Activated B cell treated with CpG ODN at 0.5 μM for 24 hours (primary cell): ENCODE measurements at places on chromosomes 16 and 17. TPM values are rescaled to one million over a fixed set of nuclear protein-coding genes. Genes with fewer than 3 reads are reported as not detected.

MTMR4 gene
- 109 and 112 TPM in 2 replicates for total RNA-seq

CA10 gene
- not detected in 2 replicates for total RNA-seq

UNK gene
- total RNA-seq, result 52.3 and 61.2 TPM in 2 replicates

SLC16A5 gene
- total RNA-seq, result 4.9 and 5.7 TPM in 2 replicates

CEP295NL gene
- total RNA-seq, result 0.46 and 0.55 TPM in 2 replicates

OR3A3 gene
- not detected in 2 replicates for total RNA-seq

PRSS8 gene
- total RNA-seq, result not detected in 2 replicates

HAP1 gene
- 0.10 and 0.11 TPM in 2 replicates for total RNA-seq

KRTAP2-3 gene
- total RNA-seq, result not detected in 2 replicates

EEF2KMT gene
- 14.9 and 15.3 TPM in 2 replicates for total RNA-seq

AIPL1 gene
- total RNA-seq, result not detected in 2 replicates

ASGR1 gene
- not detected in 2 replicates for total RNA-seq

KRT39 gene
- total RNA-seq, result not detected in 2 replicates

GPRC5C gene
- total RNA-seq, result 14.0 and 17.0 TPM in 2 replicates

KRT32 gene
- not detected in 2 replicates for total RNA-seq

CTF1 gene
- 0.56 and 0.62 TPM in 2 replicates for total RNA-seq

GSPT1 gene
- total RNA-seq, result 99.9 and 101 TPM in 2 replicates

HES7 gene
- 0.12 and 0.49 TPM in 2 replicates for total RNA-seq

HSPB9 gene
- not detected in 2 replicates for total RNA-seq

FGF11 gene
- 1.3 and 2.8 TPM in 2 replicates for total RNA-seq

DLX4 gene
- 0.42 TPM in 2 replicates for total RNA-seq

CRYBA1 gene
- not detected in 2 replicates for total RNA-seq

NEUROD2 gene
- 0.02 TPM in 1 of 2 replicates, not detected in the other for total RNA-seq

TSNAXIP1 gene
- total RNA-seq, result 1.2 and 1.9 TPM in 2 replicates

FNDC8 gene
- not detected in 2 replicates for total RNA-seq

CHRNE gene
- 0.38 and 0.66 TPM in 2 replicates for total RNA-seq

TMEM238L gene
- not detected in 2 replicates for total RNA-seq

IL17C gene
- 0.34 and 0.69 TPM in 2 replicates for total RNA-seq

SMCR8 gene
- total RNA-seq, result 32.5 and 36.9 TPM in 2 replicates
